ENCODE measurements at places on chromosomes 11 and 22. TPM values are rescaled to one million over a fixed set of nuclear protein-coding genes. Genes with fewer than 3 reads are reported as not detected.

- no peak for DNase-seq
Observed at GRCh38 chr11:103202048-103202651, 92.9 kb downstream of the DYNC2H1 start.

DNA sequence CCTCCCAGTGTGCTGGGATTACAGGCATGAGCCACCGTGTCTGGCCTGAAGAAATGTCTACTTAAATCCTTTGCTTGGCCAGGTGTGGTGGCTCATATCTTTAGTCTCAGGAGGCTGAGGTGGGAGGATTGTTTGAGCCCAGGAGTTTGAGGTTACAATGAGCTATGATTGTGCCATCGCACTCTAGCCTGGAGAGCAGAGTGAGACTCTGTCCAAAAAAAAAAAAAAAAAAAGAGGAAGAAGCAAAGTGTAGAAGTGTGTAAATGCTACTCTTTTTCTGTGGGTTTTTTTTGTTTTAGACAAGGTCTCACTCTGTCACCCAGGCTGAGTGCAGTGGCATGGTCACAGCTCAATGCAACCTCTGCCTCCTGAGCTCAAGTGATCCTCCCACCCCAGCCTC is 6.4 kb upstream of the ATG16L2 start:
- no peak for DNase-seq

DNA sequence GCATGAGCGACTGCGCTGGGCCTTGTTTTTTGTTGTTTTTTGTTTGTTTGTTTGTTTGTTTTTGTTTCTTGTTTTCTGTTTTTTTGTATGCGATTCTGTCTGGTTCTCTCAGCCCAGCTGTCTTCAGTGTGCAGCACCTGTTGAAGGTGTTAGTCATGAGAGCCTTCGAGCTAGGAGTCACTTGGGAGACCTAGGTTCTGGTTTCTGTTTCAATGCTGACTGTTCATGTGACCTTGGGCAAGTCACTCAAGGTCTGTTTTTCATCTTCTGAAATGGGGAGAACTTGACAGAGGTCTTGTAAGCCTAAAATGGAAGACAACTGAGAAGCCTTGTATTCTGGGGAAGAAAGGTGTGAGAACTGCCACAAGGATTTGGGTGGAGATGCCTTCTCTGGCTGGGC is 1.8 kb downstream of the DCPS start:
- DNase-seq = no peak

DNA sequence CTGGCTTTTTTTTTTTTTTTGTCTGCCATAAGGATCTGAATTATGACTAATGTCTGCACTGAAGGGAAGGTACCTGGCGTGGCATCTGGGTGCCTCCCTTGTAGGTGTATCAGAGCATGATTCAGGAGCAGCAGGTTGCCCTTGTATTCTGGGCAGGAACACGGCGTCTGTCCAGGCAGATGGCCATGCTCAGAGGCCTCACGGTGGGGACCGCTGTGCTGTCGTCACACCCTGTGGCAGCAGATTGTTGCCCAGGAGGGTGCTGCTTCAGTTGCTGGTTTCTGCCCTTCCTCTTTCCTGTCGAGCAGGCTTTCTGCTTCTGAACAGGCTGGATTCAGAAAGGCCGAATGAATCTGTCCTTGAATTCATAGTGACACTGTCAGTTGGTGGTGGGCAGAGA is 11.0 kb downstream of the ZNRF3 start:
- no peak for DNase-seq

DNA sequence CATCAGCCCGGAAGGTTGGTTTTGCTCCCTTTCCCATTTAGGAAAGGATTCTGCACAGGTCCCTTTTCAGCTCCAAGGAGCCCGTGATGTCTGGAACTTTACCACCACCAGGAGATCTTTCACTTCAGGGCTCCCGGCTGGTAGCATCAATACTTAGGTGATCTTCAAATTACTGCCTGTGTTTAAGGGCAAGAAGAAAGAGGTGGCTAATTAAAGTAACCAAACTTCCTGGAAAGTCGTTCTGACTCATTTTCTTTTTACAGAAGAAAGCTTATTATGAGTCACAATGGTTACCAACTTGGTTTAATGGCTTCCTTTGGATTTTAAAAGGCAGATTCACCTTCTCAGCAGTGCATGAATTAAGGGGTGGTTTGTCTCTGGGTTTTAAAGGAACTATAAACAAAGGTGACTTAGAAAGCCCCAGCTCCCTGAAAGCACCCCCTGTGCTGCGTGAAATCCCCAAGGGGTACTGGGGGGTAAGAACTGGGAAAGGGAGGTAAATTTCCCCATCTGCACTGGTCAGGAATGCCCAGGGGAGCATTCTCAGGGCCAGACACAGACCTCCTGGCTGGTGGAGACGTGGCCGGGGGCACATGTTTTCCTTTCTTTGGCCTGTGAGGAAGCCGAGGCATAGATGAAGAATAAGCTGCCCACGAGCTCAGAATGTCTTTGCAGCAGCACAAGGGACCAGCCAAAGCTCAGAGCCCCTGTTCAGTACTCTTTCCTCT is 8.8 kb downstream of the POU2F3 start:
- no peak for DNase-seq

DNA sequence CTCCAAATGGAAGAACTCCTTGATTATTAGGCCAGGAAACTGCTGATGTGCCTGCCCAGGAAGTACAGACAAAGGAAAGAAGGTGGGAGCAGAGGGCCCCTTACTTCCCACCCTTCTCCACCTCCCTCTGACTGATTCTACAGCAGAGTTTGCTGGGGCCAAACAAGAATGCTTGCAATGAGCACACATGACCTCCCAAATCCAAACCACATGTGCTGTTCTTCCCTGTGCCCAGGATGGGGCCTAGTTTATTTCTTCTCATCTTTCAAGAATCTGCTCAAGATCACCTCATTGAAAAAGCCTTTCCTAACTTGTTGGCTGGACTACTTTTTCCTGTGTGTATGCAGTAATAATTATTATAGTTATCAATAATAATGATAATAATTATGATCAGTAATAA is 286.1 kb downstream of the RAB38 start:
- no peak for DNase-seq

- DNase-seq = no peak
Observed at GRCh38 chr11:110919241-110919922, 207.1 kb upstream of the ARHGAP20 start.

- DNase-seq = no peak
Observed at GRCh38 chr11:42232673-42233072, 773.2 kb upstream of the LRRC4C start.

The OR8G5 gene
- not detected for total RNA-seq

The PIH1D2 gene
- 7.3 TPM for total RNA-seq

The DERL3 gene
- 6.8 TPM for total RNA-seq

The PTGDR2 gene
- total RNA-seq = 1.2 TPM

The GDPD4 gene
- total RNA-seq = not detected
